ENCODE measurements at places on chromosomes 11 and 22. TPM values are rescaled to one million over a fixed set of nuclear protein-coding genes. Genes with fewer than 3 reads are reported as not detected.

- DNase-seq: peak; percentile 15
- H3K36me3 ChIP-seq: no peaks in the 10 kb centered on the region
- no peaks in the 10 kb centered on the region for H3K27me3 ChIP-seq
- no peaks in the 10 kb centered on the region for H3K4me1 ChIP-seq
- no peak overlapping the region for H3K27ac ChIP-seq
These were observed 72.1 kb upstream of the KCNQ1OT1 start for GRCh38 chr11:2771758-2772466.

Gene TEX54
- total RNA-seq: not detected

Gene DDTL
- total RNA-seq: 3.0 TPM

Gene RHOD
- 8.5 TPM for total RNA-seq

Gene LARGE2
- 4.1 TPM for total RNA-seq

DNA sequence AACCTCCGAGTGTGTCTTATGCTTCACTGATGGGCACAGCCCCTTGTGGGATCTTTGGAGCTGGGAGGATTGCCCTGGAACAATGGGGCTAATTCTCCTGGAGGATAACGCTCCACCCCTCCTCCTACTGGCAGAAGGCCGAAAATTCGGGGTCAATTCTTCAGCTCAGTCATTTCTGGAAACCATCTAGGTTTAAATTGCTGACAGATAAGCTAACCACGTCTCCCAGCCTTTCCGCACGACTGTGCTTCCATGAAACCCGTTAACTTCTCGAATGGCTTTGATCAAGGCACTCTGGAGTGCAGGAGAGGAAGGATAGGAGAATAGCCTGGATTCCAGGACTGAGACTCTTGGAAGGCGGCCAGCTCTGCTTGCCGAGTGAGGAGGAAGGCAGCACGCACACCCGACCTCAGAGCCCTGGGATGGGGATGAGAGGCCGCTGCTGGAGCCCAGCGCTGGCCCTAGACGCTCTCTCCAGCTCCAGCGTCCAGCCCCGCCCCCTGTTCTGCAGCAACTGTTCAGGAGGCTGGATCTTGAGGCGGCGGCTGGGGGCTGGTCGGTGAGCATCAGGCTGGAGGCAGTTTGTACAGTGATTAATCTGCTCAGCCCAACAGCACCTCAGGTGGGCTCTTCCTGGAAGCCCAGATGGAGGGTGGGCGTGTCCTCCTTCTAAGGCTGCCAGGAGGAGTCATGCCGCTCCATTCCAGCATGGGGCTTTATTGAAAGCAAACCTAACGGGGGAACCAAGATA lies 176.7 kb upstream of the NCAM1 start:
- no peaks in the 10 kb centered on the region for H3K4me1 ChIP-seq
- no peaks in the 10 kb centered on the region for H3K36me3 ChIP-seq
- no peak for DNase-seq
- H3K4me3 ChIP-seq: no peak overlapping the region
- no peak overlapping the region for H3K27ac ChIP-seq

DNA sequence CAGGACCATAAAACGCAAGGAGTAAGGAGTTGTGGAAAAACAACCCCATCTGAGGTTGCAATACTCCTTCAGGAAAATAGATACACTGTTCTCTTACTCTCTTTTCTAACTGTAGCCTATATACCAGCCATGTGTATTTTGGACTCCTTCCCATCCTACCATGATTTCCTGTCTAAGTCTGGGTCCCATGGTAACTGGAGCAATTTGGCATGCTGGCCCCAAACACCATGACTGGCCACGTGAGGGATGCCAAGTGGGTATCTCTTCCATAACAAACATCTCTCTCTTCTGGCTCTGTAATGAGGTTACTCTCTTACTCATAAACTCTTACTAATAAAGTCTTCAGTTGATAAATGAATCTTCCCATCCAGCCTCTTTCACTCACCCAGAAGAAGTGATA lies 26.5 kb downstream of the ABTB2 start:
- no peaks in the 10 kb centered on the region for H3K36me3 ChIP-seq
- no peaks in the 10 kb centered on the region for H3K27me3 ChIP-seq
- H3K4me1 ChIP-seq: peaks cover 11% of the 10 kb centered on the region
- peak overlapping the region; percentile 54 for H3K27ac ChIP-seq
- no peak overlapping the region for H3K4me3 ChIP-seq

Gene CCDC88B
- total RNA-seq: 52.2 TPM

GRCh38 chr22:19716041-19716828 lies 1.9 kb downstream of the SEPTIN5 start:
- no peaks in the 10 kb centered on the region for H3K4me1 ChIP-seq
- H3K4me3 ChIP-seq: no peak overlapping the region
- no peaks in the 10 kb centered on the region for H3K36me3 ChIP-seq
- DNase-seq: no peak

DNA sequence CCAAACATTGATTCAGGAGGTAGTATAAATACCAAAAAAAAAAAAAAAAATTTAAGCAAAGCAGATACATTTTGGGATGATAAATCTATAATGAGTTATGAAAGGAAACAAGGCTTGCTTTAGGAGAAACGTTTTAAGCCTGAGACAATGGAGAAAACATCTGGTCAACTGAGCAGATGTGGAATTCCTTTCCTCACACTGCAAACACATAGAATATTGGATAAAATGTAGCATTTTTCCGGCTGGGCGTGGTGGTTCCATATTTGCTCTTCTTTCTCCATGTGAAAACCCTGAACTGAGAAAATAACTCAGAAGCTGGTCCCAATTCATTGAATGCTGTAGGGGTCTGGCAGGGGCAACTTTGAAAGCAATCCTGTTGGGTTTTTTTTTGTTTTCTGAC lies 33.9 kb downstream of the ENDOD1 start:
- H3K4me3 ChIP-seq: no peak overlapping the region
- no peak overlapping the region for H3K27ac ChIP-seq
